ENCODE measurements at places on chromosomes 11 and 22.

- no peak for DNase-seq
These were observed 16.2 kb downstream of the CSF2RB start for GRCh38 chr22:36929621-36930020.

DNA sequence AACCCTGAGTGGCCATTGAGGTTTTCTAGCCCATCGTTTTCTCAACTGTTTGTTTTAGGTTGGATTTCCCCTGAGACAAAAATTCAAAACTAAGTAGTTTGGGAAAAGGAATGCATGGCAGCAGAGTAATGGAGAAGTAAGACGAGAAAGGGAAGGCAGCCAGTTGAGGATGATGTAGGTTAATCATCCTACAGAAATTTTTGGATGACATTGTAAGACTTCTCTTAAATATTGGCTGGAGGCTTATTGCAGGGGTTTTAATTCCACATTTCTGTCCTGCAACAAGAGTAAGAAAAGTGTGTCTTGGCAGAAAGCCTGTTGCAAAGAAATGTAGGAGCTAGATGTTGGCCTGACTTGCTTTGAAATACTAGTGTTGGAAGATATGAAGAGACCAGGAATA is 308.8 kb downstream of the LUZP2 start:
- no peak for DNase-seq

- DNase-seq: no peak
These were observed 13.8 kb downstream of the CARS1 start for GRCh38 chr11:3043315-3043871.

DNA sequence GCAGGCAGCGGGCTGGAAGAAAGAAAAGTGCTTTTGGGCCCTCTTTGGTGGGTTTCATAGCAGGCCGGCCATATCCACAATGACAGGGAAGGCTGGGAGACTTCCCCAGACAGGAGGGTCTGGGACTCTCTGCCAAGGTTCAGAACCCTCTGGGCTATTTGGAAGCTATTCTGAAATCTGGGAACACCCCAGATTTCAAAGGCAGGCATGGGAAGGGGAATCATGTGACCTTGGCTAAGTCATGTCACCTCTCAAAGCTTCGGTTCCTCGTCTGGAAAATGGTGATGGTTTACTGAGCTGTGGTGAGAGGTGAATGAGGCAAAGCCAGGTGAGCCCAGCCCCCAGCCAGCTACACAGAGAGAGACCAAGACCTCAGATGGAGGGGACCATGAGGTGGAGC is 4.6 kb downstream of the CASTOR1 start:
- no peak for DNase-seq

DNA sequence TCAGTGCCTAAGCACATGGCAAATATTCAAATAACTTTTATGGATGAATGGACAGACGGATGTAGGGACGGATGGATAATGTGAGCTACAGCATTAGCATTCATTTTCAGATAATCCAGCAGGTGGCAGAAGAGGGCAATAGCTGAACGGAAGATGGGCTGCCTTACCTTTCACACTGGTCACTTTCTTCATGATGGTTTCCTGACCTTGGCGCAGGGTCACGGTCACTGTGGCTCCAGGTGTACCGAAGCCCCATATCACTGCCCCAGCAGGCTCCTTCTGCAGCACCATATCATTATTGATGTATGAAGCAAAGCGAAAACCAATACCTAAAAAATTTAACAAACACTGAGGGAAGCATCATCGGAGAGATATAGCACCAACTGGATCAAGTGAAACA is 4.3 kb downstream of the SIAE start:
- peak; percentile 24 for DNase-seq

DNA sequence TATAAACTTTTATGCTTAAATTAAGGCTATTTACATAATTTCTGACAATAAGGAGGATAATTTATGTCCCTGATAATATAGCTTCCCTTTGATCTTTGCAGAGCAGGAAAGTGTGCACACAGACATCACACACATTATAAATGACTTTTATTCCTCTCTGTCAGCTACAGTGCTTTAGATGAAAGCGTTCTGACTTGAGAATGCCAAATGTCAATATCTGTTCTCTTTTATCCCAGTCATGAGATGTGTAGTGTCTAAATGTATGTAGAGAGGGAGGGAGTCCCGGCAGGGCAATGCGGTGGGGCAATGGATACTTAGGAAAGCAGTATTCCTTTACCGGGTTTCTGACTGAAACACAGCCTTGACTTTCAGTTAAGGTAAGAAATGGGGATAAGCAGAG is 225.4 kb upstream of the CHORDC1 start:
- no peak for DNase-seq

GRCh38 chr11:115617767-115618166 is 113.6 kb upstream of the CADM1 start:
- DNase-seq: no peak

DNA sequence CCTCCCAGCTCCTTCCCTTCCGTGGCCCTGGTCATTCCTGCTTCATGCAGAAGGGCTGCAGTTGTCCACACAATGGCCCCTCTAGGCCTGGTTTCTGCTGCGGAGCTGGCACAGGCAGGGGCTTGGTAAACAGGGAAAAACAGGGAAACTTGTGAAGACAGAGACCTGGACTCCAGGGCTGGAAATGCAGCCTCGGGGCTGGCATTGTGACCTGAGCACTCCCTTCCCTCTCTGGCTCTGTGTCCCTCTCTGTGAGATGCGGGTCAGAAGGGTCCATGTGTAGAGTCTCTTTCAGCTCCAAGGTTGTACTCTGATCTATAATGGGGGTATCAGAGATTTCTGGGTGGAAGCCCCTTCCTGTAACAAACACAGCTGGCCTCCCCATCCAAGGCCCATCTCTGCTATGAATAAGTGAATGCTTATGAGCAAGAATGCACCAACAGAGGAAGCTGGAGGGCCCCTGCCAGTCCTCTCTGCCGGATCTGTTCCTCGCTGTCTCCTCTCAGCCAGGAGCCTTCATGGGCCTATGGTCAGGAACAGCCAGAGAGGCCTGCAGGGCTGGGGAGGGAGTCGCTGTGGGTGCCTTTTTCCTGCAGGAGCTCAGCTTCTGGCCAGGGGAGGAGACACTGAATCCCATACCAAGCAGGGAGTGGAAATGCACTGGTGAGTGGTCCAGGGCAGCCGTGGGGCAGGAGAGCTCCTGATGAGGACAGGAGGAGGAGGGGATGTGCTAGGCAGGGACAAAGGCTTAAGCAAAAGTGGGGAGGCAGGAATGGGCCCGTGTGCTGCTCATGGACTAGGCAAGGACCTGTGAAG is 6.7 kb upstream of the DERL3 start:
- DNase-seq: no peak

- no peak for DNase-seq
These were observed 27.7 kb downstream of the CDON start for GRCh38 chr11:126034933-126035425.

GRCh38 chr11:36177836-36178235 is 111.4 kb downstream of the COMMD9 start:
- no peak for DNase-seq

DNA sequence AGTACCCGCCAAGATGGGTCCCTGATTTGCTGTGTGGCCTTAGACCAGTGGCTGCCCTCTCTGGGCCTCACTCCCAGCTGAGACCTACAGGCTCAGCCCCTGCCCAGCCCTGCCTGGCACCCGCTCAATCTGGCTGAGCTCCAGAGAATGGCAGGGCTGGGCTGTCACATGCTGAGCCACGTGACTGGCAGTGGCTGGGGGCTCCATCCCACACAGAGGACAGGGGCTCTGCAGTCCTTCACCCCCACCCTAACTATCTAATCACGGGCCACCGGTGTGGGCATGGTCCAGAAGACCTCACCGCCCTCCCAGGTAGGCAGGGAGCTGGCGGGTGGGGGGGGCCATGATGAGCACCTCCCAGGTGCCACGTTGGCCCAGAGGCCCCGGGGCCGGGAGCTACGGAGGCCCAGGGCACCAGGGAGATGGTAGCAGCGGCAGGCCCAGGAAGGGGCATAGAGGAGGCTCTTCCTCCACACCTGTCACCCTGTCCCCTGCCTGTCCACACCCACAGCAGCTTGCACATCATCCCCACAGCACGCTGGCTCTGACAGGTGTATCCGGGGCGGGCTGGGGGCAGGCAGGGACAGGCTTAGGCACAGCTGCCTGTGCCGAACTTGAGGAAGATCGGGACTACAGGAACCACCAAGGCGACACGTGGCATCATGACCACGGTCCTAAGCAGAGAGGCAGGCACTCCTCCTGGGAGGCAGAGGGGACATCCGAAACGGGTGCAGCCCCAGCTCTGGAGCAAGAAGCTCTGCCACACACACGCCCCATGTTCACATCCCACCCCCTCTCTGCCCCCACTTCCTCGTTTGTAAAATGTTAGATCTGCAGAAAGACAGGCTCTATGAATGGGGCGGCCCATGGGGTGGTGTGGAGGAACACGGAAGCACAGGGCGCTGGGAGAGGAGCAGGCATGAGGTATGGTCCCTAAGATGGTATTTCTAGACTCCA is 1.5 kb upstream of the ALDH3B1 start:
- no peak for DNase-seq

DNA sequence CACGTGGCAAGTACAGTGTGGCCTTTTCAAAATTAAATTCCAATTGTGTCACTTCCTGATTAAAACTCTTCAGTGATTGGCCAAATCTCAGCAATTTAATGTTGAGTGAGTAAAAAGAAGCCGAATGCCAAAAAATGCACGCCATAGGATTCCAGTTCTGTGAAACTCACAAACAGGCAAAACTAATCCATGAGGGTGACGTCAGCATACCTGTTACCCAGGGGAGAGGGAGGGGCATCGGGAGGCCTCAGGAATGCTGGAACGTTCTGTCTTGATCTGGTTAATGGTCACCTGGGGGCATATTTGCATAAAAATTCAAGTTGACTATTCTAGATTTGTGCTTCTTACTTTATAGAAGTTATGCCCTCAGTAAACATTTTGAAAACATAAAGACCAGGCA is 39.9 kb upstream of the RAB1B start:
- DNase-seq: no peak

- no peak for DNase-seq
These were observed 512 bp downstream of the TOLLIP start for GRCh38 chr11:1308743-1309497.

- DNase-seq: no peak
These were observed 272.3 kb upstream of the RAG2 start for GRCh38 chr11:36870361-36870760.

DNA sequence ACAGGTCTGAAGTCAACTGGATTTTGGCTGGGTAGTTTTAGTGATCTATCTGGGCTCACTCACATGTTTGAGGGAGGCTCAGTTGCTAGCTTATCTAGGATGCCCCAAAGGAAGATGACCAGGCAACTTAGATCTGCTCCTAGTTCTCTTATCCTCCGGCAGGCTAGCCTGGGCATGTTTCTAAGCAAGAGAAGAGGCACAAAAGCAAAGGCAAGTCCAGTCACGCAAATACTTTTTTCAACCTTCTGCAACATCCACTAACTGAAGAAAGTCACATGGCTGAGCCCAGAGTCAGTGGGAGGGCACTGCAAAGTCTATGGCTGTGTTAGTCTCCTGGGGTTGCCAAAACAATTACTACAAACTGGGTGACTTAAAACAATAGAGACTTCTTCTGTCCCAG is 32.9 kb upstream of the FSHB start:
- no peak for DNase-seq

GRCh38 chr11:114081641-114082414 is 22.3 kb downstream of the ZBTB16 start:
- DNase-seq: no peak

DNA sequence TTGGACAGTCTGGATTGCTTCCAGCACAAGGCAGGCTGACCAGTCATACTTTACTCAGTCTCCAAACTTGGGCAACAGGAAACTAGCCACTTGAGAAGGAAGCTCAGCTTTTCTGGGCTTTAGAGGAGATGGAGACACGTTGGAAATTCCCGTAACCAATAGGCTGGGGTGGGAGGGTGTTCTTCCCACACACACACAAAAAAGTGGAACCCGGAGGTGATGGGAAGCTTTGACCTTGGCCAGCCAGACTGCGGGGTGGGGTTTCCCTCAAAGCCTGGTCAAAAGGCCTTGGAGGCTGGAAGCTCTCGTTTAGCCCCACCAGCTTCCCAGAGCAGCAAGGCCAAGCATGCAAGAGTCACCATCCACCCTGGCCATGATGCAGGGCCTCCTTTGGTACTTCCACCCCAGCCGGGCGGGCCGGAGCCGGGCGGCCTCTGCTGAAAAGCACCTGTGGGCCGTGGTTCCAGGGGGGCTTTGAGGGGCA is 126.2 kb downstream of the BCR start:
- DNase-seq: no peak

DNA sequence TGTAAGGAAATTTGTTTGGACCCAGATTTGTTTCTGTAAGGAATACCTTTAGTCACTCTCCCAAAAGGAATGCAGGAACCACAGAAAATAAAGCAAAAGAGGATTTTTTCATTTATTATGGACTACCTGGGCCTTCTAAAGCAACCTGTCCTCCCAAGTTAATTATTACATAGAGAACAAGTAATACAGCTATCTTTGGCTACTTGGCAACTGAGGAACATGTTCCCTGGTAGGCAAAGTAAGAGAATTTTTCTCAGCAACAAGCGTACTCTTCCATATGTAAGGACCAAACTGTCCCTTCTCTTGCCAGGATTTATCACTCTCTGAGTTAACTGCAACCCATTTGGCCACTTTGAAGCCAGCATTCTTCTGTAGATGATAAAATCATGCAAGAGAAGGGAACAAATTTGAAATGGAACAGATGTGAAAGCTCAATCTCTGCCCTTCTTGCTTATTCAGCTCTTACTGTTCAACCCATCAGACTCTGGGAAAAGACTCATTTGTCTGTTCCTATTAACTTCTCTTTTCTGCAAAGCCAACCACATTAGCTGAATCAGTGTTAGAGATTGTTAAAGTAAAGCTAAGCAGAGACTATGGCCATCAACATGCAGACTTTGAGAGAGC is 190.2 kb downstream of the SWAP70 start:
- no peak for DNase-seq

DNA sequence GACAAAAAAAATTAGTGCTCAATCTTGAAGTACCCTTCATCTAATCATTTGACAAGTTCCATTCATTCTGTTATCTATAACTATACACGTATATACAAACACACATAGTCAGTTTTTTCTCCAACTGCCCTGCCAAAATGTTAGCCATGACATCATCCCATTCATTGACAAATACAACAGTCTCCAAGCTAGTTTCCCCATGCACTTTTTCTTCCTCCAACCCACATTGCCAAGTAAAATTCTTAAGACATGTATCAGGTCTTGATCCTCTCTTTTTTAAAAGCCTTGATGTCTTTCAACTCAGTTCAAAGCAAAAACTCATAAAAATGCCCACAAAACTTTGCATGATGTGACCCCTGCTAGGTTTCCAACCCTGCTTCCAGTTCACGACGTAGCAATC is 58.1 kb downstream of the DDI1 start:
- no peak for DNase-seq

- no peak for DNase-seq
These were observed 34.3 kb downstream of the TOM1 start for GRCh38 chr22:35334004-35334403.

- DNase-seq: no peak
These were observed 15.0 kb upstream of the ANO1 start for GRCh38 chr11:70063121-70063520.

- no peak for DNase-seq
These were observed 45.5 kb downstream of the ARRB1 start for GRCh38 chr11:75305993-75306392.

All from CD4-positive, alpha-beta T cell treated with Interleukin-15 for 1 hour (primary cell).